ENCODE measurements at places on chromosomes 11 and 22.
A peak's percentile ranks its signal among the peaks of the same experiment; 100 is the strongest.

DNA sequence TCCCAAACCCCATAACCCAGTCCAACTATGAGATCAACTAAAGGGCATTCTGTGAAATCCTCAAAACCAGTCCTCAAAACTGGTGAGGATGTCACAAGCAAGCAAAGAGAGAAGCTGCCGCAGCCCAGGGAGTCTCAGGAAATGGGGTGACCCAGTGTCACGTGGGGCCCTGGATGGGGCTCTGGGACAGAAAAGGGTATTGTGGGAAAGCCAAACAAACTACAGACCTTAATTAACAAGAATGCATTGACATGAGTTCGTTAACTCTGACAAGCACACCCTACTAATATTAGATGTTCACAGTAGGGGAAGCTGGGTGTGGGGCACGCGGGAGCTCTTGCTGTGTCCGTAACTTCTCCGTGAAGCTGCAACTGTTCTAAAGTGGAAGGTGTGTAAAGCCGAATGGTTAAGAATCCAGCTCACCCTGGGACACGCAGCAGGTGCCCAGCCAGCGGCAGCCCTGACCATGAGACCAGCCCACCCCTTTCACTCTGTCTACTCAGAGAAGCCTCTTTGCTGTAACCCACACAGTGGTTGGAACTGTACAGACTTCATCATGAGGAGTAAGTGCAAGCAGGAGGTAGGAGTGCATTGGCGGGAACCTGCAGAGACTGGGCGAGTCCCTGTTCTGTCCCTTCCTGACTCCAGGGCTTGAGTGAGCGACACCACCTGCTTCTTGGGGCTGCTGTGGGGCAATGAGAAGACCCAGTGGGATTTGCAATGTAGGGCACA is 17.9 kb downstream of the LINC01488 start:
- no peak for DNase-seq

DNA sequence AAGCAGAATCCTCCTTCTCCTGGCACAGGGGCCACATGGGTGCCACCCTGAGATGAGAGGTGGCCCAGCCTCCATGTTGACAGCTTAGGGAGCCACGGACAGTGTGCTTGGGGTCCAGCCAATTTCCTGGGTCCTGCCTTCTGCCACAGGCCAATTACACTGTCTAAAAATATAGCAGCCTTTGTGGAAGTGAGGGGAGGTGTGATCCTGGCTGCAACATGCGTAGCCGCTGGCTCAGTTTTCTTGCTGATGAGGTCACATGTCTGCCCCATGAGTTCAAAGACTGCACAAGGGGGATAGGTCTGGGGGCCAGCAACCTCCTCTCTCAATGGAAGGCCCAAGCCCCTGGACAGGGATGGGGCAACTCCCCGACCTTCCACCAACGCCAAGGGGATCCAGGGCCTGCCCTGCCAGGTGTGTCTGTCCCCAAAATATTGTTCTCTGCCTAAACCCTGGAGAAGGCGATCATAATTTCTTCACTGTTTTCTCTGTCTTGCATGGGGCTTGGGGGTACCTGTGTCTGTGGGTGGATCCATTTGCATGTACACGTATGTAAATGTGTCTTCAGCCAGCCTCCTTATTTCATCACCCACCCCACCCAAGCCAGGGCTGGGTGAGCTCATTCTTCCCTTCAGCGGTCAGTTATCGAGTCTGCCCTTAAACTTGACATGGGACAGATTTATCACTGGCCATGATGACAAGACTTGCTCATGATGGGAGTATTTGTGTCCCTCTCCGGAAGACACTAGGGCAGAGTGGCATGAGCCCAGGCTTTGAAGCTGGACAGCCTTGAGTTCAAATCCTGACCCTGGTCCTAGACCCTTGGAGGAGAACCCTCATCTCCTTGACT is 59.4 kb downstream of the OTOG start:
- DNase-seq, result peak; percentile 30

GRCh38 chr11:119352857-119353260 is 6.4 kb upstream of the MFRP start:
- no peak for DNase-seq

- no peak for DNase-seq
These were observed 35.3 kb upstream of the SEPTIN5 start for GRCh38 chr22:19678949-19679521.

DNA sequence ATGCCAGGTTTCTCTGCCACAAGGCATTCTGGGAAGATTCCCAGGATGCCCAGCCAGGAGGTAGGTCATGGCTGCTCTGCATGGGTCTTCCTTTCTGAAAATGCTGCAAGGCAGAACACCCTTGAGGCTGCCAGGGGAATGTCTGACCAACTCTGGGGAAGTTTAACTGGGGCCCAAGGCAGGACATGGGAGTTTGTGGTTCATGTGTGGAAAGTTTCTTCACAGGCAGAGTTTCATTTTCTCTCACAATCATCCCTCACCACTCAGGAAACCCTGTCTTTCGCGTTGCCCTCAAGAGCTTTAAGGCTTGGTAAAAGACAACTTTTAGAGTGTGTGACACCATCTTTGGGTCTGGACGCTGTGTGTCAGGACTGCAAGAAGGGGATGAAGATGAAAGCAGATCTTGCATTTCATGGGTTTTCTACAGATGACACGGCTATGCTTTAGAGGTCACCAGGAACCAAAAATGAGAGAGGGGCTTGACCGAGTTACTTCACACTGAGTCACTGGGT is 133.5 kb downstream of the CD44 start:
- DNase-seq, result no peak

GRCh38 chr11:116046127-116046526 is 541.9 kb upstream of the CADM1 start:
- no peak for DNase-seq

DNA sequence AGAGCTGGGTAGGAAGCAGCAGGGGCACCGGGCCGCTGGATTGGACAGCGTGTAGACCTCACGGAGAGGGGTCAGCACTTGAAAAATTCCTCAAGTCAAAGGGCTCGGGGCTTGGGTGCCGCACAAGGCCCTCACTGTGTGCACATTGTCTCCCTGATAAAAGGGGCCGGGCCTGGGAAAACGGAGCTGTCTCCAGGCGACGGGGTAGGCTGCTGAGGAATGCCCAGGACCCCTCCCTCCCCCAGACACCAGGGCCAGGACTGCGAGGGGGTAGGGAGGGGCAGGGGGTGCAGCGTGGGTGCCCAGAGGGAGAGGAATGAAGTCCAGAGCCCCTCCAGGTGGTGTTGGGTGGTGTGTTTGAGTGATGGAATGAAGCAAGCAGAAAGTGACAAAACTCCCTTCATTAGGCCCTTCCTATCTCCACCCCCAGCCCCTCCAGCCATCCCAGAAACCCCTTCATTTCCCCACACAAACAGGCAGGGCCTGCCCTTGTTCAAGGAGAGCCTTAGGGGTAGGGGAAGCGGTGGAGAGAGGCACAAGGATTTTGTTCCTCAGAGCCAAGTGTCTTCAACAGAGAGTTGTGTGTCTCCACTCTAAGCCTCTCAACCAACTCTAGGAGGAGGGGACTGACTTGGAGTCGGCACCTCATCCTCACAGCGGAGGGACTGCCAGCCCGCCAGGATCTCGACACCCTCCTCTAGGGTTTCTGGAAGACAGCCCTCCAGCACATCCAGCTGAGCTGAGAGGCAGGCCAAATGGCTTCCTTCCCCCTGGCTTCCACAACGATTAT is 63.9 kb downstream of the SYN3 start:
- DNase-seq, result no peak

- DNase-seq, result no peak
These were observed 67.2 kb downstream of the C11orf91 start for GRCh38 chr11:33633251-33634003.

- DNase-seq, result no peak
These were observed 10.4 kb downstream of the CHRDL2 start for GRCh38 chr11:74720596-74721478.

DNA sequence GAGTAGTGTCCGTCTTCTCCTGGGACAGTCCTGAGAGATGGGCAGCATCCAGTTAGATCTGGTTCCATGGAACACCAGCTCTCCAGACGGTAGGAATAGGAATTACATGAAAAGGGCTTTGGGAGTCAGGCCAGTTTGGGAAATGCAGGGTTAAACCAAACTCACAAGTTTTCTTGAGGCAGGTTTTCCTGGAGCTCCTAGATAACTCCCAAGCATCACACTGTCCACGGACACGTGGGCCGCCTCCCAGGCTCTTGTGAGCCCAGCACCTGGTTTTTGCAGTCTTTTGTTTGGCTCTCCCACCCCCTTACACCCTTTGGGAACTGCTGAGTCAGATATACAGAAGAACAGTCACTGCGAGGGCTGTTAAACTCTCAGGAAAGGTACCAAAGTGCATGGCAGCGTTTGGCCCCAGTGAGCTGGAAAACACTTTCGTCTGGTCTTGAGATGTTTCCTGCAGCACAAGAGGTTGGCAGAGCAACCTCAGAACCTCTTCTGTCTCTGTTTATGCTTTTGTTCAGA is 90.0 kb downstream of the BCR start:
- no peak for DNase-seq
